ENCODE measurements at places on chromosomes 6 and 20. TPM values are rescaled to one million over a fixed set of nuclear protein-coding genes. Genes with fewer than 3 reads are reported as not detected.

- no peak overlapping the region for H3K4me3 ChIP-seq
- no peaks in the 10 kb centered on the region for H3K4me1 ChIP-seq
- no peaks in the 10 kb centered on the region for H3K27me3 ChIP-seq
- no peaks in the 10 kb centered on the region for H3K36me3 ChIP-seq
These were observed 110.3 kb upstream of the EYA4 start for GRCh38 chr6:133130863-133131262.

GINS1 gene
- total RNA-seq = 50.9 TPM

DNA sequence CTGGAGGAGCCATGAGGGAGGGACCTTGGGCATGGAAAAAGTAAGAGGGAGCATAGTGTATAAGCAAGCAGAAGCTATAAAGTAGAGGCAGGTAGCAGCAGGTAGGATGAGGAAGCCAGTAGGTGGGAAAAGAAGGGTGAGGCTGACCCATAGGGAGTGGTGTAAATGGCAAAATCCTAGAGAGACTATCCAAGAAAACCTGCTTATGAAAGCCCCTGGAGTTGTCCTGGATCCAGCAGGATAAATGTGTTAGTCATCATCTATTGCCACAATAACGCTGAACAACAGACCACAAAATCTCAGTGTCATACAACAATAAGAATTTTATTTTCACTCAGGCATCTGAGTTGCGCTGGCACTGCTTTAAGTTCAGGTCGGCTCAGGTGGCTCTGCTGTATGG, 30.2 kb downstream of the CHD6 start:
- H3K36me3 ChIP-seq = peaks cover 4% of the 10 kb centered on the region
- no peaks in the 10 kb centered on the region for H3K4me1 ChIP-seq
- no peak overlapping the region for H3K27ac ChIP-seq
- H3K27me3 ChIP-seq = no peaks in the 10 kb centered on the region

GRCh38 chr6:137395316-137395715, 98.9 kb downstream of the OLIG3 start:
- no peaks in the 10 kb centered on the region for H3K27me3 ChIP-seq
- no peak overlapping the region for H3K27ac ChIP-seq
- H3K4me3 ChIP-seq = no peak overlapping the region
- no peaks in the 10 kb centered on the region for H3K4me1 ChIP-seq

SS18L1 gene
- 52.1 TPM for total RNA-seq

- H3K4me1 ChIP-seq = no peaks in the 10 kb centered on the region
- no peak overlapping the region for H3K4me3 ChIP-seq
- H3K27me3 ChIP-seq = no peaks in the 10 kb centered on the region
- H3K27ac ChIP-seq = no peak overlapping the region
- DNase-seq = no peak
These were observed 24.9 kb upstream of the SMOC2 start for GRCh38 chr6:168415993-168416530.

GRCh38 chr6:67606906-67607828, 1027.9 kb upstream of the ADGRB3 start:
- H3K36me3 ChIP-seq = no peaks in the 10 kb centered on the region
- no peak overlapping the region for H3K27ac ChIP-seq
- no peaks in the 10 kb centered on the region for H3K4me1 ChIP-seq
- no peaks in the 10 kb centered on the region for H3K27me3 ChIP-seq
- DNase-seq = no peak

HCK gene
- total RNA-seq = not detected

- H3K4me3 ChIP-seq = no peak overlapping the region
- H3K36me3 ChIP-seq = no peaks in the 10 kb centered on the region
- H3K27ac ChIP-seq = no peak overlapping the region
These were observed 53.6 kb upstream of the SIRPA start for GRCh38 chr20:1841554-1842140.

DNA sequence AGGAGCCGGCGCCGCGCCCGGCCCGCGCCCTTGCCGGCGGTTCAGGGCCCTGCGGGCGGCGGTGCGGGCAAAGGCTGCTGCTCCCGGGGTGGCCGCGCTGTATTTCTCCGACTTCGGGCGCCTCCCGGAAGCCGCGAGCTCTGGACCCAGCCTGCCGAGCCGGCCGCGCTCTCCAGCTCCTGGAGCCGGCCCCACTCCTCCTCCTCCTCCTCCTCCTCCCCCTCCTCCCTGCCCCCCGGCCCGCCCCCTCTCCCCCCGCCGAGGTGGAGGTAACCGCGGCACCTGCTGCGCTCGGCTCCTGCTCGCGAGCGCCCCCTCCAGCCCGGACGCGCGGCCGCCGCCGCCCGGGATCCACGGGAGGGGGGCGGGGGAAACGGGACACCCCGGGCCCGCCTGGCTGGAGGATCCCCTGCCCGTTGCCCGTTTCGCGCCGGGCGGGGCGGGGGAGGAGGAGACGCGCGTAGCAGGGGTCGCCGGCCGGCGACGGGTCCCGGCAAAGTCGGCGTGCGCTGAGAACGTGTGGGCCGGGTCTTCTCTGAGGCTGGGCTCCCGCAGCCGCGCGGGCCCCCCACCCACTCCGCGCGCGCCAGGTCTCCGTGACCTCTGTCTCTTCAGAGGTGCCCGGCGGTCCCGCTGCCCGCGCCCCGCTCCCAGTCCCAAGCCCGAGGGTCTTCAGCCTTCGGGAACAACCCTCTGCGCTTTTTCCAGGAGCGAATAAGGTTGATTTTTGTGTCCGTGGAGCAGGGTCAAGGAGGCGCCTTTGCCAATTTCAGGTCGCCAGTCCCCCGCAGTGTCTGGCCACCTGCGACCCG, at the start of gene SLC22A23:
SLC22A23 (minus strand) TSS at position 153 of the 812 bp plus-strand sequence. CDS start 491 bp downstream, outside the sequence.
- DNase-seq = peak; percentile 81
- peaks cover 10% of the 10 kb centered on the region for H3K4me1 ChIP-seq
- H3K27me3 ChIP-seq = no peaks in the 10 kb centered on the region
- no peaks in the 10 kb centered on the region for H3K36me3 ChIP-seq
- peak within 1 kb of the TSS; percentile 87 for H3K4me3 ChIP-seq
- peak within 1 kb of the TSS; percentile 21 for H3K27ac ChIP-seq

TRAPPC3L gene
- not detected for total RNA-seq

DNA sequence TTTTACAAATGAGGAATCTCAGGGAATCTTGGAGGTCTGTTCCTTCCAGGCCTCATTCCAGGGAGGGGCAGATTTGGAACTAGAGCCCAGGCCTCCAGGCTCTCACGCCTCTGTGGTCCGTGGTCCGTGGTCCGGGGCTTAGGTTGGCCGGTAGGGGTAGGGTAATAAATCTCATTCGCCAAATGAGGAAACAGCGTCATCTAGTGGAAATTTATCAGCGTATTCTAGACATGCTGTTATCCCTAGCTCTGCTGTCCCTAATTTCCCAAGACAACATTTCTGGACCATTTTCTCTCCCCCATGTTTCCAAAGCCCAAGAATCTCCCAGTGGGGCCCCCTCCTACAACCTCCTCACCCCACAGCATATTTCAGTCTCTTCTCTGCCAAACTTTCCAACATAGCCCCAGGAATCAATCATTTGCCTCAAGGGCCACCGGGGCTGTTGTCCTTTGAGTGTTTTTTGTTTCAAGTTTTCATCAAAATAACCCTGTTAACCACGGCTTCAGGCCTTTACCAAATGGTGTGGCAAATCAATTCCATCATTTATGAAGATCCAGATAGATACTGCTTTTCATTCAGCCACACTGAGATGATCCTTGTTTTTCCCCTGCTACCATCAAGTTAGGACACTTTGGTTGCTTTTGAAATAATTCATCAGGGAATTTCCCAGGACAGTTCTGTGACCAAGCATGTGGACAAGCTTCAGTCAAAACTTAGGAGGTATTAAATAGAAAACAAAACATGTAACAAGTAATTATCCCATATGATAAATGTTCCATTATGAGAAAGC, 126.8 kb downstream of the ALDH8A1 start:
- no peak overlapping the region for H3K4me3 ChIP-seq
- H3K27ac ChIP-seq = no peak overlapping the region
- H3K4me1 ChIP-seq = 0 out of 2 replicates have a peak, but pooled peaks cover 6% of the 10 kb centered on the region
- no peaks in the 10 kb centered on the region for H3K27me3 ChIP-seq
- peak; percentile 49 for DNase-seq
- H3K36me3 ChIP-seq = no peaks in the 10 kb centered on the region

- H3K27ac ChIP-seq = no peak overlapping the region
- no peaks in the 10 kb centered on the region for H3K36me3 ChIP-seq
- H3K4me3 ChIP-seq = no peak overlapping the region
These were observed 5.5 kb downstream of the POU3F2 start for GRCh38 chr6:98839781-98840361.

MCCD1 gene
- not detected for total RNA-seq
